ENCODE measurements at places on chromosomes 12 and 14. TPM values are rescaled to one million over a fixed set of nuclear protein-coding genes. Genes with fewer than 3 reads are reported as not detected.

KCNMB4 gene
- total RNA-seq: 2.4 TPM

SELPLG gene
- total RNA-seq: 0.64 TPM

DBX2 gene
- not detected for total RNA-seq

KRT85 gene
- not detected for total RNA-seq

TSPAN19 gene
- total RNA-seq: not detected

CCDC92 gene
- 15.9 TPM for total RNA-seq

TAS2R7 gene
- not detected for total RNA-seq

TDRD9 gene
- total RNA-seq: 0.31 TPM

PLEK2 gene
- not detected for total RNA-seq

TMEM229B gene
- 1.9 TPM for total RNA-seq

DAO gene
- total RNA-seq: not detected

CLEC2A gene
- total RNA-seq: not detected

CD163L1 gene
- not detected for total RNA-seq

WNT5B gene
- total RNA-seq: 13.4 TPM

CCDC38 gene
- total RNA-seq: not detected

HELB gene
- total RNA-seq: 2.2 TPM

PAPLN gene
- 33.1 TPM for total RNA-seq

MYH6 gene
- not detected for total RNA-seq

MRPS35 gene
- total RNA-seq: 42.8 TPM

COX6A1 gene
- 387 TPM for total RNA-seq

PELI2 gene
- total RNA-seq: 8.8 TPM

RASSF8 gene
- total RNA-seq: 56.6 TPM

EML5 gene
- not detected for total RNA-seq

KLRC3 gene
- not detected for total RNA-seq

P2RX2 gene
- not detected for total RNA-seq

NELL2 gene
- 0.49 TPM for total RNA-seq

RIMBP2 gene
- 0.93 TPM for total RNA-seq

RAB21 gene
- total RNA-seq: 31.1 TPM

SLC8A3 gene
- not detected for total RNA-seq
